Left ventricle myocardium superior (tissue), 1 donor: ENCODE measurements at places on chromosomes 16 and 17. TPM values are rescaled to one million over a fixed set of nuclear protein-coding genes. Genes with fewer than 3 reads are reported as not detected.
A peak's percentile ranks its signal among the peaks of the same experiment; 100 is the strongest.

CACNA1H gene
- 3.2 TPM for total RNA-seq

OR4D2 gene
- not detected for total RNA-seq

GRCh38 chr16:546909-547770 lies 13.1 kb upstream of the PRR35 start:
- peak; percentile 80 for DNase-seq

TAT gene
- total RNA-seq: not detected

ANKFY1 gene
- total RNA-seq: 24.4 TPM

ITGAD gene
- total RNA-seq: not detected

GRCh38 chr17:76937238-76937637 lies 69.0 kb downstream of the MGAT5B start:
- DNase-seq: no peak

PERCC1 gene
- 0.27 TPM for total RNA-seq

- no peak for DNase-seq
Measured at GRCh38 chr16:6131526-6132050, 1034.0 kb upstream of the EEF2KMT start.

- DNase-seq: no peak
Measured at GRCh38 chr16:35425270-35425669, 1965.9 kb downstream of the TP53TG3F start.

GRCh38 chr16:81036751-81037350 lies 1.2 kb downstream of the ATMIN start:
- DNase-seq: no peak

GRCh38 chr17:80263253-80264204 lies 2.9 kb downstream of the RNF213 start:
- DNase-seq: peak; percentile 79
